Nephron progenitor cell (in vitro differentiated cells): ENCODE measurements at places on chromosomes 4 and X.

DNA sequence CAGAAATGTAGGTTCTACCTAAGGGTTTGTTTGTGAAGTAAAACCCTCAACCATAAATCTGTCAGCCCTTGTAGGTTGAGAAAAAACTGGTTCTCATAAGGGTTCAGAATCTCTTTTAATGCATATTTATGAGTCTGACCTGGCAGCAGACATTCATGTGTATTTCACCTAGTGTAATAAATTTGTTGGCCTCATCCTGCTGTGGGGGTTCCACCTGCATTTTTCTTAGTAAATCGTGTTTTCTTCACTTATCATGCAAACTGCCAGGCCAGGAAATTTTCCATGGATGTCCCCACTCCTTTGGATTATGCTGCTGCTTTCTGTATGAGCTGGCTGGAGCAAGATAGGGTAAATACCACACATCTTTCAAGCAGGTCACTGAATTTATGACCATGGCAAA lies 42.4 kb downstream of the KLHL13 start:
- no peak for DNase-seq

- no peak for DNase-seq
These were observed 617.4 kb downstream of the CENPC start for GRCh38 chr4:66927937-66928336.

DNA sequence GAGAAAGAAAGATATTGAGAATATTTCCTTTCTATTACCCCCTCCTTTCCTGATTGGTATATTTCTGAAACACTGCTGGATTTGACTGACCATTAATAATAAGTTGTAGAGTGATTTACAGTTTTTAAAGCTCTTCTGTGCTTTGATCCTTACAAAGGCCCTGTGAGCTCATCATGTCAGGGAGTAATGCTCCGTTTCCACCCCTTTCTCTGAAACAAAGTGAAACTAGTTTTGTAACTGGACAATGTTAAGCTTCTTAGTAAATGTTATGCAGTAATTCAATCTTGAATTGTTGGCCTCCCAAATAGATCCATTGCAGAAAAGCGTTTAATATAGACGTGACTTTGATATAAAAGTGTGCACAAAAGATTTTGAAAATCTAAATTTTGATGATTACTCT lies 190.1 kb upstream of the GNPDA2 start:
- DNase-seq = no peak

GRCh38 chr4:93066749-93067148 lies 761.8 kb upstream of the ATOH1 start:
- DNase-seq = no peak

DNA sequence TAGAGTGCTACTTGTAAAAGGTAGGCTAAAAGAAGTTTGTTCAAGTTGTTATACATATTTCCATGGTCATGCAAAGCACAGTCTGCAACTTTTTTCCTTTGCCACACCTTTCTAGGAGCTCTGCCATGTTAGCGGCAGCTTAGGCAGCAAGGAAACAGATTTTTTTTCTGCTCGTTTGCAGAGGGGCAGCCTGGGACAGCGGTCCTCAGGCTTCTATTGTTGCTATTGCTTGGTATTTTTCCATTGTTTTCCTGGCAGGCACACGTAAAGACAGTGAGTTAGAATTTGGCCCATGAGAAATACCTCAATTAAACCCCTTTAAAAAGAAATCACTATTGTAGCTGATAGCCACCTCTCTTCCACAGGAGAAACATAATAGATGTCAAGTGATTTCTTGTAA lies 391.4 kb downstream of the SH2D1A start:
- DNase-seq = no peak

GRCh38 chr4:68272380-68272779 lies 26.9 kb upstream of the TMPRSS11B start:
- DNase-seq = no peak

GRCh38 chr4:127732623-127733328 lies 2.6 kb downstream of the SLC25A31 start:
- no peak for DNase-seq

DNA sequence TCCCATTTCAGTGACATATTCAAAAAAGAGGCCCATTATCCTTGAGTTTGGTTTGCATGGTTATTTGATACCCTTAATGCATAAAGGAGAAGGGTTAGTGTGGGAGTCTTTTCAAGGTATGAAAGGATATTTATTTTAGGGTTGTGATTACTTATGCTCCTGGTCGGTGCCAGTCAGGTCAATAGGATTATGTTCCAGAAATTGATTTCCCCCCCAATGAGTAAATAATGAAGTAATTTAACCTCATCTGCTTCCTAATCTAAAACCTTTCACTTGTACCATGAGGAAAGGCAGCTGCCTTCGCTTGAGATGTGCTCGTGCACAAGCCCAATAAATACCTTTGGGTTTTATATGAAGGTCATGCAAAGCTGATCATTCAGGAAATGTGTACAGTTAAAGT lies 55.0 kb upstream of the NR0B1 start:
- DNase-seq = no peak

GRCh38 chrX:146241902-146242301 lies 424.3 kb downstream of the SLITRK2 start:
- DNase-seq = no peak
